ENCODE measurements at places on chromosomes 5 and 9.

GRCh38 chr5:119478781-119479180 is 26.5 kb downstream of the HSD17B4 start:
- DNase-seq = no peak

DNA sequence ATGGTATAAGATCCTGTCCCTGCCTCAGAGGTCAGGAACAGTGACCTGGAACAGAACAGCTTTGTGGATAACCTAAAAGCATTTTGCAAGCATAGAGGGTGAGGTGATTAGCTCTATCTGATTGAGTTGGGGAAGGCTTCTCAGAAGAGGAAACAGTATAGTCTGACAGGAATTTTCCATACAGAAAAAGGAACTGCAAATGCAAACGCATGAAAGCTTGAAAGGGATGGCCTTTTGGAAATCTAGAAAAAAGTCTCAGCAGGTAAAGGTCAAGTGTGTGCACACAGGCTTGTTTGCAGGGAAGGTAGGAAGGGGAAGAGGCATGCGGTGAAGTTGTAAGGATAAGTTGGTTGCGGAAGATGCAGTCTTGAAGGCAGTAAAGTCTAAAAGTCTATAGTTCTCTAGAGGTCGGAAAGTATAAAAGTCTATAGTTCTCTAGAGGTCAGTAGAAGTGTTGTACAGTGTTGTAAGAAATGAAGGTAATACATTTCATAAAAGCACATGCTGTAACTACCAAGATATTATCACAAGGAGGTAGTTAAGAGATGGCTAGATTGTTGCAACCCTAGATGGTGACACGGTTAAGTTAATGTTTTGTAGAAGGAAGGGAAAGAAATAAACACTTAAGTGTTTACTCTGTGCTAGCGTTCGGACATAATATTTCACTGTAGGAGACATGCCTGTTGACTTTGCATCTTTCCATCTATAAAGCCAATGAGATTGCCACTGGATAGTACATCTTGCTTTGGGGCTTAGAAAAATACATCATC is 16.7 kb upstream of the HSPB3 start:
- no peak for DNase-seq

DNA sequence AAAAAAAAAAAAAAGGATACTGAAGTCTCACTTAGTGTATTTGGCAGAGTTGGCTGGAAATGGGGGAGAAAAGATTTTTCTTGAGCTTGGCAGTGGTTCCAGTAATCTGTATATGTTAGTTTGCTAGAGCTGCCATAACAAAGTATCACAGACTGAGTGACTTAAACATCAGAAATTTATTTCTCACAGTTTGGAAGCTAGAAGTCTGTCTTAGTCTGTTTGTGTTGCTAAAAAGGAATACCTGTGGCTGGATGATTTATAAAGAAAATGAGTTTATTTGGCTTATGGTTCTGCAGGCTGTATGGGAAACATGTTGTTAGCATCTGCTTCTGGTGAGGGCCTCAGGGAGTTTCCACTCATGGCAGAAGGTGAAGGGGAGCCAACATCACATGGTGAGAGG is 89.6 kb upstream of the CEP78 start:
- DNase-seq = no peak

DNA sequence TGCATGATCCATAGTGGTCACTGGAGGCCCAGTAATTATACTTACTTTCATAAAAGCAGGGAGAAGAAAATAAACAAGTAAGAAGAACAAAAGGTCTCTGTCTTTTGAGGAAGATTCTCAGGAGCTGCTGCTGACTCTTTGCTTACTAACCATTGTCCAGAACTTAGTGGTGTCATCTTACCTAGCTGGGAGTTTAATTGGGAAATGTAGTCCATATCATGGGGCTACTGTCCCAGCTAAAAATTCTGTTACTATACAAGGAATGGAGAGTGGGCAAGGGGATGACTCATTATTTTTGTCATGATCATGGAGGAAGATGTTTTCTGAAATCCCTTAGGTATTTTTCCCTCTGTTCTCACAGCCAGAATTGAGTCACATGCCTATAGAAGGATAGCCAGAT is 639.3 kb downstream of the MTRR start:
- no peak for DNase-seq

GRCh38 chr5:91025449-91025848 is 357.7 kb downstream of the ARRDC3 start:
- no peak for DNase-seq

- DNase-seq = no peak
Observed at GRCh38 chr9:17723656-17724055, 144.8 kb downstream of the SH3GL2 start.

- no peak for DNase-seq
Observed at GRCh38 chr9:6639622-6640021, 5.9 kb downstream of the GLDC start.

GRCh38 chr5:61283471-61283870 is 48.6 kb upstream of the ZSWIM6 start:
- DNase-seq = no peak

DNA sequence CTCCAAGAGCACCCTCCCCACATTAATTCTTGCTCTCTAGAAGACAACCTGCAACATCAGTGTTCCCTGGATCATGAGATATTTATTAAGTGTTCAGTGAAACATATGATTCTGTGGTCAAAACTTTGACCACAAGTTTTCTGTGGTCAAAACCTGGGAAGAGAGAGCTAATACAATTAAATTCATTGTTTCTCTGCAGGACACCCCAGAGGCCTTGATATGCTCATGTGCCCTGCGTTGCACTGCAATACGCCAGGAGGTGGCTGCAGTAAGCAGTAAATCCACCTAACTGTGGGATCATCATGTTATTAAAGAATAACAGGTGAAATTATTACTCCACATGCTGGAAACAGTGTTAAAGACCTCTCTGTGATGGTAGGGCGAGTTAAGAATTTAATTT is 109.3 kb upstream of the SPDL1 start:
- DNase-seq = no peak

DNA sequence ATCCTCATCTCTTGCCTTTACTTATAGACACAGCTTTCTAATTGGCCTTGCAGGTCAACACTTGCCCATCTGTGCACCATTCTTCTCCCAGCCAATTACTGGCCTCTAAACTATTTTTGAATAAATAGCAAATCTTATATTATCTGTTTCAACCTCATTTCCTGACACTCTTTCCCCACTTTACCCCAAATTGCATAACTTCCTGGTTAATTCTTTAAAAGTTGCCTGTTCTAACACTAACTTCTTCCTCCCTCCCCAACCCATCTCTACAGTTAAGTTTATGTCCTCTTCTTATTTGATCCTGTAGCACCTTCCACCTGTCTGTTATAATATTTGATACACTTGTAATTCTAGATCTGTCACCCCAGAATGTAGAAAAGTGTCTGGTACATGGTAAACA is 372.1 kb downstream of the PDE4D start:
- DNase-seq = no peak

DNA sequence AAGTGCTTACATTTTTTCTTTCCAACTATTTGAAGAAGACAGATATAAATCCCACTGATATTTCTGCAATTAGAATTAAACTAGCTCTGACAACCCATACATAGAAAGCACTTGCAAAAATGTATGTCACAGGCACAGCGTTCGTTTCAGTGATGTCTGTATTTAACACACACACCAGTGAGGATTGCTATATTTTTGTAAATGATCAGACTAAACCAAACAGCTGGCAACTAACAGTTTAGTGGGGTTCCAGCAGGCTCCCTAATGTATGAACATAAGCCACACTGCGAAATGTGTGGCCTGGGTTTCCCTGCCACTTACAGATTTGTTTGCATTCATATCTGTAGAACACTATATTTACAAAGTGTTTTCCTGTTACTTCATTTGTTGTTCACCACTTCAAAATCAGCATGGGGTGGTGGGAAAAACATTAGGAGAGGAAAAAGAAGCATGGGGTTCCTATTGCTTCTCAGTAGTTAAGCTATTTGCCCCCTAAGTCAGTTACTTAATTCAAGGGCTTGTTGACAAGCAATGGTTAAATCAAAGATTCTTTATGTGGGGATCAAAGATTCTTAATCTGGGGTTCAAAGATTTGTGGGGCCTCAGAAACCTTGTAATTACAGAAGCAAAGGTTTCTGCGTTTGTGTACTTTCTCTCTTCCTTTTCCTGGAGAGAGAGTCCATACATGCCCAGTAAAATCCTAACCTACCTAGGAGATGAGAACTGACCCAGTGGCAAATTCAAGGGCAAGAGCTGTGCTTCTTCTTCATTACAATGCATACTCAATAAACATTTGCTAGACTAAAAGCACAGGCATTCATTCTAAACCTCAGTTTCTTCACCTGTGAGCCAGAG is 27.1 kb downstream of the ZNF608 start:
- DNase-seq = no peak

DNA sequence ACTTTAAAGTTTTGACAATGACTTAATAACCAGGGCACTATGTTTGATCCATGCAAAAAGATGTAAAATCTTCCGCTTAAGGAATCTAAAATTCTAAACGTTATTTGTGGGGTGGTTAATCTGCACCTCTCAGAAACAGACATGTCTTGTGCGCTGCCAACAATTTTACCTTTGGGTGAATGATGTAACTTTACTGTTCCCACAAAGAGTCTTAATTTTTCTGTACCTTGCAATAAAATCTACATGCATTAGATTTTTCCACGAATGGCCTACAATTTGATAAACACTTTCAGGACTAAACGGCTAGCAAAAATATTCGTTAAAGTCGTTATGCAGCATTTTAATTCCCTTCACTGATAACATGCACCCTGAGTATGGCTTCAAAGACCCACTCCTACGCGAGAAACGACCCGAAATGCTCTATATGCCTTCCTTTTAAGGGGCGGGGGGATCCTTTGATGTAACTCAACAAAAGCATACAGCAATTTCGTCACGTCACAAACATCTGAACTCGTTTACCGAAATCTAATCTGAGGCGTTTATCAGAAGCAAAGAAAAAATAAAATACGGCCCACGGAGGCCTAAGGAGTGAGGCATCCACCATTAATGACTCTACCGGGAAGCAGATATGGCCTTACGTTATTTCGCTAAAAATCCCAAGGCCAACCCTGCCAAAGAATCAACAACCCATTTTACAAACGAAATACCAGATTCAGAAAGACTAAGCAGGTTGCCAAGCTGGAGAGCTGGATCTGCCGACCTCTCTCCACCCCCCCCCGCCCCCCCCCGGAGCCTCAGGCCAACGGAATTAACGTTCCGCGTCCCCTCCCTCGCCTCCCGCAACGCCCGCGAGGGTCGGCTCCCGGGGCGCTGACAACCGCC is 621 bp downstream of the AK6 start:
- DNase-seq = peak; percentile 54

DNA sequence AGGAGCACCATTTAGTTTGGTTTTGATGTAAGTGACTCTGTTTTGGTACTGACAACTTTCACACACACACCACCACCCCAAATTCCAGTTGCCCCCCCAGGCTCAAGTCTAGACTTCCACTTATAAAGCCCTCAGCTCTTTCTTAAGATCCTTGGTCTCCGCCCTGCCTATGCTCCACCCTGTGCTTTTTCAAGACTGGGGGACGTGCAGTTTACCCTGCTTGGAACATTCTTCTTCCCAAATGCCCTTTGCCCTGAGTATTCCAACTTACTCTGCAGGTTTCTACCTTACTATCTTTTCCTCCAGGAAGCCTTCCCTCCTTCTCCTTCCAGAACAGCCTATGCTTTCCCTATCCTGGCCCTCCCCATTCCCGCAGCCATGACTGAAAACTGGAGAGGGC is 1.5 kb upstream of the TRIM14 start:
- no peak for DNase-seq

DNA sequence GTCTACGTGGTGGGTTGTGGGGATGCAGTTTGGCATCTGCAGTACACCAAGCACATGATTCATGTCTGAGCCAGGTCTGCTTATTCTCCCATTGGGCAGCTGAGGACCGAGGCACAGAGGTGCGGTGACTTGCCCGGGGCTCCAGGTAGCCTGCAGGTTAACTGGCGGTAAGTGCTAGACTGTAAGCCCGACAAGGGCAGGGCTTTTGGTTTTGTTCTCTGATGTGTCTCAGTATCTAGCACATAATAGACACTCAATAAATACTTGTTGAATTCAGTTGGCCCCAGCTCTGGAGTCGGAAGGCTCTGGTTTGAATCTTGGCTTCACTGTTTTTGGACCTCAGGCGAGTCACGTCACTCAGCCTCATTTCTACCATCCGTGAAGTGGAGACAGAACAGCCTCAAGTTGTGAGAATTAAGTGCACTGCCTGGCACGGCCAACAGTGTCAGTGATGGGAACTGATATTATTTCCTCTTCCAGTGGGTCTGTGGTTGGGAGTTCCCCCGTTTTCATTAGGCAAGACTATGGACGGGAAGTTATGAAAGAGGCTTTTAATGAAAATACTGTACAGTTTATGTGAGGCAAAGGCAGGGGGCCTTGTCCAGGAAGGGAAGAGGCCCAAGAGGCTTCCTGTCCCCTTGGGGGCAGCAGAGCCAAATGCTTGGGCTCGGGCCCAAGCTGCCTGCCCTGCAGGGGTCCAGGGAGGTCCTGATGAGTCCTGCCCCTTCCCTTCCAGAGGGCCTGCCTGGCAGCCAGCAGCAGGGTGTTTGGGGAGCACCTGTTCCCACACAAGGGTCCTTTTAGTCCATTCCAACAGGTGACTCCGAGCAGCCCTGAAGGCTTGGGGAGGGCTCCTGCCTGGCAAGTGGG is 3.3 kb downstream of the PRELID1 start:
- no peak for DNase-seq

- DNase-seq = no peak
Observed at GRCh38 chr9:112091810-112092209, 83.3 kb downstream of the SUSD1 start.

- no peak for DNase-seq
Observed at GRCh38 chr9:79962836-79963235, 391.1 kb downstream of the TLE4 start.

DNA sequence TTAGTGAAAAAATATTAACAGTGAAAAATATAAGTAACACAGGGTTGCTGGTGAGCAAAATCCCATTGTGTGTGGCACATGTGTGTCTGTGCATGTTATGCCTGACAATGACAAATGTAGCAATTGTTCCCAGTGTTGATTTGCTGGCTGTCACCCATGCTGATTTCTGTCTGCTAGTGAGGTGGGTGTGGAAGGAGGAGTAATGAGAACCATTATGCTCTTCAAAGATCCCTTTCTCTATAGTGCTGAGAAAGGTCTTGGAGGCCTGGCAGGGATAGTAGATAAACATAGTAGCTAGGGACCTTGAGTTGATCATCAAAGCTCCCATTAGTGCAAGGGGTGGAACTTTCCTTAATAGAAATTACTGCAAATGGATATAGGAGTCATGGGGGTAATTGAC is 152.5 kb upstream of the CLINT1 start:
- DNase-seq = no peak

GRCh38 chr5:1177826-1178528 is 23.4 kb upstream of the SLC6A19 start:
- no peak for DNase-seq

GRCh38 chr5:141960018-141960417 is 2.0 kb upstream of the PCDH12 start:
- peak; percentile 59 for DNase-seq

DNA sequence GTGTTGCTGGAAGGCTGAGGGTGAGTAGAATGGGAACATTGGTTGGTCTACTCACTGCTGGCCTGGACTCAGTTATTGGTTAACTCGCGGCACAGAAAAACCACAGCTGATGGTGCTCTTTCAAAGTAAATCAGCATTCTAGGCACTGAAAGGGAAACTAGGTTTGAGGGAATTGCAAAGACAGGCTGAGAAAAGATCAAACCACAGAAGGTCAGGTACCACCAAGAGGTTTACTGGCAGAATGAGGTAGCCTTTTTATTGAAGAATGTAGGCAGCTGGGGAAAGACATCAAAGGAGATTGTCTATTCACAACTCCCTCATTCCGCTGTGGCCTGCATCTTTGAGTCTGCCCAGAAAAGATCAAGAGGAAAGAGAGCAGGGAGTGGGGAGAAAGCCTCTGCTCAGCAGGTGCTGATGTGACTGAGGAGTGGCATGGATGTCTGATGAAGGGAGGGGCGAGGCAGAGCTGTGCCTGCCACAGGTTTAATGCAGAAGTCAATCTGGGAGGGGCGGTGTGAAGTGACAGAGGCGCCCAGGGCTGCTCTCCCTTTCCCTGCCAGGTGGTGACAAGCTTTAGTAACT is 255.5 kb downstream of the MAN2A1 start:
- peak; percentile 35 for DNase-seq
